Ureter (tissue), 1 donor: ENCODE measurements at places on chromosomes 6 and 20. TPM values are rescaled to one million over a fixed set of nuclear protein-coding genes. Genes with fewer than 3 reads are reported as not detected.

Gene KHDC1L
- not detected for total RNA-seq

- no peak for DNase-seq
These were observed 4.2 kb downstream of the PLA2G7 start for GRCh38 chr6:46730921-46731461.

Gene RHAG
- total RNA-seq: not detected

DNA sequence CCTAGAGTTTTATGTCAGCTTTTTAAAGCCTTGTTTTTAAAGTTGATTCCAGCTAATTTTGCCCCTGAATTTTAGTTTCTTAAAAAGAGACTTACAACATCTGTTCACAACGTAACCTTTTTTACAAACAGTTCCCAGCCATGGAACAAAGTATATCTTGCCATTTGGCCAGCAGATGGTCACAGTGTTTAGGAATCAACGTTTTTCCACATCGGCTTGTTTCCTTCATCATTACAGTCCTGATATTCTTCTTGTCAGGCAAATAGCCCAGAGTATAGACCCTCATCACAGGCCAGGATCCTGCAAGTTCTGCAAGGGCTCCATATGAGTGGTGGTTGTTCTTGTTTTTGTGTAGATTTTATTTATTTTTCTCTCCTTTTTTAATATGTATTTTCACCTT lies 341.7 kb upstream of the HTR1E start:
- DNase-seq: no peak

Gene RIPOR2
- 12.1 TPM for total RNA-seq

- no peak for DNase-seq
These were observed 97.8 kb downstream of the OTOR start for GRCh38 chr20:16846006-16846405.

DNA sequence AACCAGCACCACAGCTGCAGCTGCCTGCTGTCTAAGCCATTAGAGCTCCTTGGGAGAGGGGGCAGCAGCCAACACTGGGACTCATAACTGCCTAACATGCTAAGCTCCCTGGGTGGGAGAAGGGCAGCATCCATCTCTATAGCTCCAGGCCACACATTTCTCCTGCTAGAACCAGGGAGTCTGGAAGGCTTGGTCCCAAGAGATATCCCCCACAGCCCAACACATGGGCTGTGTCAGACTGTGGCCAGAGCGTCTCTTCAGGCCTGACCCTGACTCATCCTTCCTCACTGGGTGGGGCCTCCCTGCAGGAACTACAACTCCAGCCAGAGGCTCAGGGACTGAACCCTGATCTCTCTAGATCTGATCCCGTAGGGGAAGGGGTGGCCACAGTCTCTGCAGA lies 411.1 kb downstream of the HDGFL1 start:
- no peak for DNase-seq

DNA sequence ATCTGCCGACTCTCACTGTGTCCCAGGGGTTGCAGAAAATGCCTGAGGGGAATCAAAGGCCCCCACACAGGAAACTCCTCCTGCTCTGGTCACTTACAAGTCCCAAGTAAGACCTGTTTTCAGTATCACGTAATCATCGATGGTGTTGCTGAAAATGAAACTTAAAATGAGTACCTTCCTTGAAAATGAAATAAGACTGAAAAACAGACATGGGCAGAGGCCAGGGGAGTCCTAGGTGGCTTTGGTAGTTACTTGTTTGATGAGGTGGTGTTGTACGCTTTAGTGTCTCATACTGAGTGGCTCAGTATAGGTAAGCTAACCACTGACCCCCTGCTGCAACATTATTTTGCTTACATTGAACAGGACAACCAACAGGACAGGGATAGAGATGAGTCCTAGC lies 43.0 kb upstream of the SYNCRIP start:
- no peak for DNase-seq

Gene PRL
- not detected for total RNA-seq

- no peak for DNase-seq
These were observed 6.2 kb downstream of the SAPCD1 start for GRCh38 chr6:31768363-31769257.

DNA sequence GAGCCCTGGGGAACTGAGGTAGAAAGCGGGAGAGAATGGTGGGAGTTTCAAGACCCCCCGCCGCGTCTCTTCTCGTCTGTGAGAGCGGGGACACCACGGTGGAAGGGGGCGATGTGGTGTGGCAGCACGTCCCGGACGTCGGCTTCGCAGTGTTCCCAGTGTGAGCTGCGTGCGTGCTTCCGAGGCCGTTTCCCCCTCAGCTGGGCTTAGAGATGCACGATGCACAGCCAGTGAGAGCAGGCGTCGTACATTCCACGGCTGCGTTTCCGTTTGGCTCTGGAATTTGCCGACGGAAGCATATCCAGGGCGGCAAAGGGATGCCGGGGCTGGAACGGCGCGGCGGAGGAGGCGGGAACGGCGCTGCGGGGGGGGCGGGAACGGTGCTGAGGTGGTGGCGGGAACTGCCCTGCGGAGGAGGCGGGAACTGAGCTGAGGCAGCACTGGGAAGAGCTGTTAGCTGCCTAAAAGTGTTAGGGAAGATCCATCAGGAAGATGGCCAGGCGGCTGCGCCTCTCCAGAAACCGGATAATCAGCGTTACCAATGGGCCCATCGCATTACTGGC lies 37.7 kb downstream of the KIF25 start:
- DNase-seq: peak; percentile 62

Gene GTSF1L
- total RNA-seq: not detected

DNA sequence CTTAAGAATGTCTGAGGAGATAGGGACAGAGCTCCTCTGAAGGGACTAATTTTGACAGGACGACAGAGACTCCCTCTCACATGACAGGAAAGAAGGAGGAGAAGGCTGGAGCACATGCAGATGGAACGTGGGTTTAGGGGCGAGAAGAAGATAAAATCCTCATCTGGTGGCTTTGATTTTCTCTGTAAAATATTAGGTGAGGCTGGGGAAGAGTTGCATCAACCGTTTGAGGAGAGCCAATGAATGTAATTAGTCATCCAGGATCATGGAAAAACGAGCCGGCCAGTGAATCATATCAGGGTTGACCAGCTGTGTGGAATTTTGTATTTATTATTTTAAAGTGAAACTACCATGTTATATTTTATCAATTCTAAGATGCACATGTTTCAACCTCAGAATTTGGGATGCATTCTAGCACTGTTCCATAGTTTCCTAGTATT lies 46.9 kb upstream of the ADGRF4 start:
- DNase-seq: no peak

- no peak for DNase-seq
These were observed 21.1 kb downstream of the ELOVL2 start for GRCh38 chr6:11023032-11023431.

Gene CRISP3
- total RNA-seq: 117 TPM

GRCh38 chr6:53239526-53239925 lies 90.9 kb upstream of the GCM1 start:
- no peak for DNase-seq

Gene GSTA1
- total RNA-seq: not detected

DNA sequence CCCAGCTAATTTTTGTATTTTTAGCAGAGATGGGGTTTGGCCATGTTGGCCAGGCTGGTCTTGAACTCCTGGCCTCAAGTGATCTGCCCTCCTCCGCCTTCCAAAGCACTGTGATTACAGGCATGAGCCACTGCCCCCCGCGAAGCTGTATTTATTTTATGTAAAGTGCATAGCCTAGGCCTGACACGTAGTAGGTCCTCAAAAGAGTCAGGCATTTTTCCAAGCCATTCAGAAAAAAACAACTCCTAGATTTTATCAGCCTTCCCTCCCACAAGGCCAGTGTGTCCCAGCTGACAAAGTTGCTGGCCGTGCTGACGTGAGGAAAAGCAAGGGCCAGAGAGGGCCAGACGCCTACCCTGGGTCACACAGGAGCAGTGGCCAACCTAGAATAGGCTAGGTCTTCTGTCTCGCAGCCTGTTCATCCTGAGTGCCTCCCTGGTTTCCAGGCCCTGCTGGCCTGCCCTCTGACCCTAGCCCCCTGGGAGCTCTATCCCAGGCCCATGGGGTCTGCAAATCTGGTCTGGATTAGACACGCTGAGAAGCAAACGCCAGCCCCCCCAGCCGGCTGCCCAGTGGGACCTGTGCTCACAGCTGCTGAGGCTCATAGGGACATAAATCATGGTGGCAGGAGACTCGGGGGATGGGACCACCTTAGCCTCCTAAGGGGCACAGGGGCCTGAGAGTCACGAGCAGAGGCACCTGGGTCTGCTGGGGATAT lies 11.8 kb downstream of the TCF15 start:
- no peak for DNase-seq

Gene HCRTR2
- total RNA-seq: not detected

- DNase-seq: no peak
These were observed 53.2 kb upstream of the THEMIS start for GRCh38 chr6:127954082-127954481.

DNA sequence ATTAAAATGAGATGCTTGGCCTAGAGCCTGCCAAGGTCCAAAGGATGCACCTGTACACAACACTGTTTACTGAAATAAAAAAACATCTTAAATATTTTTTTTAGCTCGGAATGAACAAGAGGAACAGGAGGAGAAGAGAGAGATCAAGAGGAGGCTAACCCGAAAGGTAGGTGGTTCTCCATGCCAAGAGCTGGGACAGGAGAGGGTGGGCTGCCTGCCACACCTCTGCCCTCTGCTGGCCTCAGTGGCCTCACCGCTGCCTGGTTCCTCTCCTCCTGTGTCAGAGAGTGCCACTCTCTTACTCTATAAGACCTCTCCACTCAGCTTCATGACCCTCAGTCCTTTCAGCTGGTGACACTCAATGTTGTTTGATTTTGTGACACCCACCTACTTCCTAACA lies 50.2 kb downstream of the TBC1D7 start:
- no peak for DNase-seq

Gene CD93
- total RNA-seq: 53.7 TPM

DNA sequence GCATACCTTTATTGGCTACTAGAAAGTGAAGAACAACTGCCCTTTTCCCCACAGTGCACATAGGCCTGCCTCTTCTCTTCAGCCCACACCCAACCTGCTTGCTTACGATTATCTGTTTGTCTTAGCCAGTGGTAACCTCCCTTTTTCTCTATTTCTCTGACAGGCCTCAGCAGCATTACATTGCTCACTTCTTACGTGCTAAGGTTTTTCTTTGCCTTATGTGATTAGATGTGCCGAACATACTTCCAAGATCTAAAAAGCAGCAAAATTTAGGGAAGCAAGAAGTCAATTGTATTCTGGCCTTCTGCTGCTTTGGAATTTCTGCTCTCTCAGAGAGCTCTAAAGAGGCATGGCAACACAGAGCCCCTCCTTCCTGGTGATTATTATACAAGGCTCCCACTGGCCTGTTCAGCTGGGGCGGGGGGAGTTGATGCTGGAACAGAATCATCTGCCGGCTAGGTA lies 7.0 kb downstream of the B4GALT5 start:
- no peak for DNase-seq

DNA sequence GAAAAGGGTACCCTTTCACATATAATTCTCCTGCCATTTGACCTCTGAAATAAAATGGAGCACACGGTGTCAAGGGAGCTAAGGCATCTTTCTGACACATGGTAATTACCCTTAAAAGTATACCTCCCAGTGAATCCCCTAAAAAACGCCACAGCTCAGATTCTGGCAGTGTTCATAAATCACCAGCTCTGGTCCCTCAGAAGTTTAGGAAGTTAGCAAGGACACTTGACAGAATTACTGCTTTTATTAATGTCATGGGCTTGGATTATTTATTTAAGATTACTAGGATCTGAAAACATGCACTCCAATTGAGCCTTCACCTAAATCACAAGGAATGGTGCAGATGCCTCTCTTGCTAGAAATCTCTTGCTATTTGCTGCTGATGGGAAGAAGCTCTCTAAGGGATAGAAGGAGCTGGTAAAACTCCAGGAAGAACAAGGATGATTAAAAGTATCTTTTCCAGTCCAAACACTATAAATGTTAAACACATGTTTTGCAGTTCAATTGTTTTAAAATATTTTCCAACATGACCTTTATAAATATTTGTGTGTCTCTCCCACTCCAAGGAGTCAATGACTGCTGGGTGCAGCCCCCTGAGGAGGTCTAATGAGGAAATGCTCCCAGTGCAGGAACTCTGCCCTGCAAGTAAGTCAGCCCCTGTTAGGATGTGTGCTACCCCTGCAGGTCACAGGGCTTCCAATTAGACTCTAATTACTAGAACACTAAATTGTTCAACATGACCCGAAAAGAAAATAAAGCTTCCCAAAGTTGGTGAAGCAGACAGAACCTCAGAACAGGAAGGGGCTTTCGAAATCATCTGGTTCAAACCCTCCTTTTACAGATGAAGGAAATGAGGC lies 230.3 kb downstream of the TFAP2A start:
- DNase-seq: no peak

DNA sequence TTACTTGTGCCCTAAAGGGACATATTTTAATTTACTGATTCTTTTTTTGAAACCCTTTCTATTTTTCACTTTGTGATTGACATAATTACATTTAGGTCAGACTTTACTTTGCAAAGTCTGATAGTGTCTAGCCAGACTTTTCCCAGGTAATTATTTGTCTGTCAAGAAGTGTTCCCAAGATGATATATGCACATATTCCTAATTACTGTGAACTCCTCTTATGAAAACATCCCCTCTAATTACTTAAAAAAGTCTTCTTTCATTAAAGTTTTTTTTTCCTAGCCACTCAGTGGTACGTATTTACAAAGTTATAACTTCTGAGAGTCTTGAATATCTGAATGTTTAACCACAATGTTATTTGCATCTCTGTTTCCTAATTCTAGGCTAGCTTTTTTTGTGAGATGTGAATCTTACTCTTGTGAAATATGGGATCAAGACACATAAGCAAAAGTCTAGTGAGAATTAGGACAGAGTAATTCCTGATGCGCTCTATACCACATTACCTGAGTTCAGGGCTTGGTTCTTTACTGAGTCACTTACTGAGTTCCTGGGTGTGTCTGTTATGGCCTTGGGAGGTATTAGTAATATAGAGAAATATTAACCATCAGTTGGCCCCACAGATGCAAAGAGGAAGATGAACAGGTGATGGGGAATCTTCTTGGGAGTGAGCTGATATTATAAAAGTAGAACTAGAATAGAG lies 27.9 kb downstream of the FAM83B start:
- no peak for DNase-seq

DNA sequence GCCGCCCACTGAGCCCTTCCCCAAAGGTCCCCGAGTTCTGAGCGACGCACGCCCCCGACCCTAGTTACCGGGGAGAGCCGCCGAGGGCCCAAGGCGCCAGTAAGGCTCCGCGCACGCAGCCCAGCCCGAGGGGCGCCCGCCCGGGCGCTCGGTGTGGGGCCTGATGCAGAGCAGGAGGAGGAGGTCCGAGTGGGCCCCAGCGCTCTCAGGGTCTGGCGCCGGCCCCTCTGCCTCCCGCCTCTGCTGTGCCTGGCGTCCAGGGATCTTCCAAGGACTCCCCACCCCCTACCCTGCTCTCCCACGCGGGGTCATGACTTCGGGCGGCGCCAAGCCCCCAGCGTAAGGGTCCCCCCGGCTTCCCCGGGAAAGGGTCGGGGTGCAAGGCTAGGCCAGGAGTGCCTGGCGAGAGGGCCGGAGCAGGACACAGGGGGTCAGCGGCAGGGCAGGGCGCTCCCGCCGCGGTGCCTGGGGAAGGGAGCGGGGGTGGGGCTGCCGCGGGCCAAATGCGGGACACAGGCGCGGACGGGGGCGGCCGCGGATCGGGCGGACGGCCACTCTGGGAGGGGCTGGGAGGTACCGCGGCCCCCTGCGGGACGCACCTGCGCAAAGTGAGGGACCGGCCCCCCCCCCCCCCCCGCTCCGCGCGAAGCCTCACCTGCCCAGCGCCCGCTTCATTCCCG lies 637 bp downstream of the ABHD12 start:
- no peak for DNase-seq

Gene IL17A
- not detected for total RNA-seq

Gene CFAP61
- 0.39 TPM for total RNA-seq
